ENCODE measurements at places on chromosomes 5 and 9.

DNA sequence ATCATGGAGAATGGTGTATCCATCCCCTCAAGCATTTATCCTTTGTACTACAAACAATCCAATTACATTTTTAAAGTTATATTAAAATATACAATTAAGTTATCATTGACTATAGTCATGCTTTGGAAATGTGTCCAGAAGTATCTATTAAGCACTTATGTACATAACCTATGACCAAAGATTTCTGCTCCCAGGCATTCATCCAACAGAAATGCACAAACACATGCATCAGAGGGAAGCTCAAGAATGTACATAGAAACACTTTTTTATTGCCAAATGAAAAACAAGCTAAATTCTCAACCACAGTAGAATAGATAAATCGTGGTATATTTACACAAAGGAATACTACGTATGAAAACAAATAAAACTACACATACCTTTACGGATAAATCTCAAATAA, 700.5 kb upstream of the ZNF608 start:
- no peak for DNase-seq

GRCh38 chr5:149616727-149617285, 35.5 kb downstream of the ARHGEF37 start:
- no peak for DNase-seq

GRCh38 chr5:181198106-181198685, 6.8 kb downstream of the TRIM7 start:
- DNase-seq = no peak

DNA sequence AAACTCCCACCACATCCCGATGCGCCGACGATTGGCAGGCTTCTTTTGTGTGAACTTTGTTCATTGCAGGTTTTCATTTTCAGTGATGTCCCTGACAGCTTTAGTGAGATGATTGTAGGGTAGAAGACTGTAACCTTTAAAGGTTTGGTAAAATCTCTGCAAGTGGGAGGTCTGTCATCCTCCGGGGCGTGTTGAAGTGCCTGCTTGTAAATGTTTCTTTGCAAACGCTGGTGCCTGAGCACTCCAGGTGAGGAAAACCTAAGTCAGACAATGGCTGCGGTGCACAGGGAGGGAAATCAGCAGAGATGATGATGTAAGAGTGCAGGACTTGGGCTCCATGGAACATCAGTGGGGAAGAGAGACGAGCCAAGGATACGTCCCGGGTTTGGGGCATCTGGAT, 228.1 kb downstream of the DRD1 start:
- DNase-seq = no peak

GRCh38 chr9:4397917-4398316, 92.4 kb upstream of the SLC1A1 start:
- no peak for DNase-seq

- no peak for DNase-seq
These were observed 28.4 kb downstream of the TENT2 start for GRCh38 chr5:79640571-79641055.

DNA sequence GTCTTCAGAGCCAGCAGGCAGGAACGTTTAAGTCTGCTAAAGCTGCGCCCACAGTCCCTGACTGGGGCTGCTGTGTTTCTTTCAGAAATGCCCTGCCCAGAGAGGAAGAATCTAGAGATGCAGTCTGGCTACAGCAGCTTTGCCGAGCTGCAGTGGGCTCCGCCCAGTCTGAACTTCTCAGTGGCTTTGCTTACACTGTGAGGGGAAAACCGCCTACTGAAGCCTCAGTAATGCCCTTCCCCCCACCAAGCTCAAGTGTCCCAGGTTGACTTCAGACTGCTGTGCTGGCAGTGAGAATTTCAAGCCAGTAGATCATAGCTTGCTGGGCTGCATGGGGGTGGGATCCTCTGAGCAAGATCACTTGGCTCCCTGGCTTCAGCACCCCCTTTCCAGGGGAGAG, 78.4 kb downstream of the SREK1 start:
- DNase-seq = no peak

- DNase-seq = no peak
These were observed 6.1 kb upstream of the NRG2 start for GRCh38 chr5:140049205-140049604.

- DNase-seq = no peak
These were observed at the start of gene FGF18 for GRCh38 chr5:171418982-171419687. TSS of gene FGF18 (plus strand) at chr5:171419647. CDS start at chr5:171420200, 553 bp downstream.

DNA sequence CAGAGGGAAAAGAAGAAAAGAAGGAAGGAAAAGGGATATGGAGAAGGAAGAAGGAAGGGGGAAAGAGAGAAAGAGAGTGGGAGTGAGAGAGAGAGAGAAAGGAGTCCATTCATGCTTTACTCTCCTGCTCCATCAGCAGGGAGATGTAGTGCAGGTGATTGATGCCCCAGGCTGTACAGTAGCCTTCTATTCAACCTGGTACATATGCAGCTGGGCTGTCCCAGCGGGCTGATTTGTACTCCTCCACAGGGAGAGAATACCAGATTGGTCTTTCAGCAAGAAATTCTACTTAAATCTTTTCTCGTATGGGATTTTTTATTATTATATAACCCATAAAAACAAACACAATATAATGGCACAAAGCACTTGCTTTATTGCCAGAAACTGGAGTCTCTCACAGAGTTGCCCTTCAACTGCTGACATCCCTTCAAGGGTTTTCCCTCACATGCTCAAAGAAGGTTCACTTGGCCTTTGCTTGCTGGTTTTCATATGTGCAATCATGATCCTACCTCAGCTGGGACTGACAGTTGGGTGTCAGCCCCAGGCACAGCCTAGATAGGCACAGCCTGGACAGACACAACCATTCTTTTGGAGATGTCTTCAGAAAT, 380.1 kb upstream of the RIOK2 start:
- no peak for DNase-seq

DNA sequence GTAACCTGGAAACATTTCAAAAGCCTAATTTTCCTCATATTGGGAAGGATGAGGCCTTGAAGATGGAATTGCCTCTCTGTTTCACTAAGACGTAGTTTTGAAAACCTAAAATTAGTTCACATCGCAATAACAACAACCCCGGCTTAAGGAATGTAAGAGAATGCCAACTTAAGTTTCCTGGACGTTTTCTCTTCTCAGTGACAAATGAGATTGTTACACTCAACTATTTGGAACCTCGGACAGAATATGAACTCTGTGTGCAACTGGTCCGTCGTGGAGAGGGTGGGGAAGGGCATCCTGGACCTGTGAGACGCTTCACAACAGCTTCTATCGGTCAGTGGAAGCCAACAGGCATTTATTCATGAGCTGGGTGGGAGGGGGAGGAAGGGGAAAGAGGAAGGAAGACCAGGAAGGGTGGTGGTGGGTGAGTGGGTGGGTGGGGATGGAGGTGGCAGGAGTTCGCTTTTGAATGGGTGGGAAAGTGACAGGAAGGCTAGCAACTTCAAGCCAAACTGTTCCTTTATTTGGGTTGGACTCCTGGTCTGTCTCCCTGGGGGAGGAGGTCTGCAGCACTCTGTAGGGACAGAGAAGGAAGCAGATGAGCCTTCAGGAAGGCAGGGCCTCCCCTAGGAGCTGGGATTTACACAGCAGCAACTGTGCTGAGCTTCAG, 83.4 kb downstream of the TEK start:
- no peak for DNase-seq

DNA sequence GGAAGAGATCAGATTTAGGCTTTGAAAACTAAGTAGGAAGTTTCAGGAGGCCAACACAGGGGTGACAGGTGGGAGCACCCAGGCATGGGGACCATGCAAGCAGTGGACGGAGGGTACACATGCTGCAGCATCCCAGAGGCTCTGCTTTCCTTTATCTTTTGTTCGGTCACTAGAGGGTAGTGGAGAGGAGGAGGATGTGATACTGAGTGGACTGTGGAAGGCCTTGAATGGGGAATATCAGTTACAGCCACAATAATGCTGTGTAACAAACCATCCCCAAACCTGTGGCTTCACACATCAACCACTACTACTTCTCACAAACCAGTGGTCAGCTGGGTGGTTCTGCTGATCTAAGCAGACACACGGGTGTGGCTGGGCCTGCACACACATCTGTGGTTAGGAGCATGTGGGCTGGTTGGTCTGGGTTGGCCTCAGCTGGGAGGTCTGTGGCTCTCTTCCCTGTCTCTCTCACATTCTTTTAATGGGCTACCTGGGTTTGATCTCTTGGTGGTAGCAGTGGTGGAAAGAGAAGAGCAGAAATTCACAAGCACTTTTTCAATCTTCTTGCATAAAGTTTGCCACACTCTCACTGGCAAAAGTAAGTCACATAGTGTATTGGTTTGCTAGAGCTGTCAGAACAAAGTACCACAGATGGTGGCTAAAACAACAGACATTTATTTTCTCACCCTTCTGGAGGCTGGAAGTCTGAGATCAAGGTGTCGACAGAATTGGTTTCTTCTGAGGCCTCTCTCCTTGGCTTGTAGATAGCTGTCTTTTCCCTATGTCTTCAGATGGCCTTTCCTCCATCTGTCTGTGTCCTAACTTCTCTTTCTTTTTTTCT, 238.7 kb downstream of the AGTPBP1 start:
- DNase-seq = no peak

- DNase-seq = no peak
These were observed 131.6 kb downstream of the TLR4 start for GRCh38 chr9:117835798-117836197.

- no peak for DNase-seq
These were observed 249.0 kb upstream of the CHD1 start for GRCh38 chr5:99177796-99178195.

DNA sequence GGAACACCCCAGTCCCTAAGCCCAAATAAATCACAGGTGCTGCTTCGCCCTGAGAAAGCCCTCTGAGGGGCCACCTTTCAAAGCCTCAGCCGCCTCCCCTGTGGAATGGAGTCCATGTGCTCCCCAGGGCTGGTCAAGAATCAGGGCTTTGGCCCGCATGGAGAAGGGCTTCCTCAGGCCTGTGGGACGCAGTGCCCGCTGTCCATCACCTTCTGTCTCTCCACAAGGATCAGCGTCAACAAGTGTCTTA, 16.6 kb downstream of the HNRNPH1 start:
- no peak for DNase-seq

DNA sequence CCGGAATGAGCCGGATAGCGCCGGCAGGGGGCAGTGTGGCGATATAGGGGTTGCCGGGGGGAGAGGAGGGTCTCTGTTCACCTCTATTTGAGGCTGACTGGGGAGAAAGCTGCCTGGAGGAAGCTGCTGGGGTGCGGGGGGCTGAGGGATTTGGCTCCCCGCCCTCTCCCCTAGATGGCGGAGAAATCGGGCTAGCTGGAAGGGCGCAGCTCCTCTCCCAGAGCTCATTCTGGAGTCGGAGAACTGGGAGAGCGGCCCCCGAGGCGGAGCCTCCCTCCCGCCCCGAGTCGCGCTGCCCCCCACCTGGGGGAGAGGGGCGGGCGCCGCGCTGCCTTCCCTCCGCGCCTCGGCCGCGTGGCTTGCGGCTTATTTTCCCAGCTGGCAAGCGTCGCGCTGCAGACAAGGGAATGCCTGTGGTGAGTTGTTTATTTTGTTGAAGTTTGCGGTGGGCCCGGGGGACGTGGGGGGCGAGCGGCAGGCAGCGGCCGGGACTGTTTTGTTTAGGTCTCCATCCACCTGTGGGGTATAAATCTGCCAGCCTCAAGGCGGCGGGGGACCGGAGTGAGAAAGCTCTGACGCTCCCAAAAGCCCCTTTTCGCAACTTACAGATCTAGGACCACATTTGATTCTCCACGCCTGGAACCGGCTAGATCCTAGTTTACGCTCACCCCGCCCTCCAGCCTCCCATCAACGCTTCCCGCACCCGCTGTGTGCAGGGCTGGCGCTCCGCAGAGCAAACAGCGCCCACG, 4.1 kb upstream of the RGMB start:
- DNase-seq = no peak

GRCh38 chr9:137772281-137772873, 105.2 kb upstream of the CACNA1B start:
- DNase-seq = no peak

- no peak for DNase-seq
These were observed 34.7 kb downstream of the GLT6D1 start for GRCh38 chr9:135604437-135605237.

- DNase-seq = no peak
These were observed 15.4 kb downstream of the CDC42SE2 start for GRCh38 chr5:131279204-131279603.

DNA sequence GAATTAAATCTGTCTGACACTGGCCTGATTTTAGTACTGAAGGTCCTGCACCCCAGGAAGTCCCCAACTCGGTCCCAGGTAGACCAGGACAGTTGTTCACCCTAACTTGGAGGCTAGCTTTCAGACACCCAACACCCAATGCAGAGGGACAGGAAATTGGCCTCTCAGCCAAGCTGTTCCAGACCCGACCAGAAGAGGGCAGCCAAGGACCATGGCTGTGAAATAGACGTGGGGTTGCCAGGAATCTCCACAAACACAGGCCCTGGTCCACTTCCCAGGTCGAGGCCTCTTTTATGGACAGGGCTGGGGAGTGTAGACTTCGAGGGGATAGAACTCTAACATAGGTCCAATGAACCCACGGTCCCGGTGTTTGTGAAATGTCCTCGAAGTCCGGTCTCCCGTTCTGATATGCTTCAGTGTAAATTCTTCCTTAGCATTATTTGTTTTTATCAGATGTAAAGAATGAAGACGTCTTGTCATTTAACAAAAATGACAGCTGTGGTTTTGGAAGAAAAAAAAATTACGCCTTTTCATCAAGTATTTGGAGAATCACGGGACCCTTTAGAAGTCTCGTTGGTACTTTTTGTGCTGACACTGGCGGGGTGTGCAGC, 260.3 kb upstream of the ADAMTS16 start:
- peak; percentile 12 for DNase-seq

GRCh38 chr9:122498883-122499288, 11.7 kb upstream of the OR1J2 start:
- no peak for DNase-seq

DNA sequence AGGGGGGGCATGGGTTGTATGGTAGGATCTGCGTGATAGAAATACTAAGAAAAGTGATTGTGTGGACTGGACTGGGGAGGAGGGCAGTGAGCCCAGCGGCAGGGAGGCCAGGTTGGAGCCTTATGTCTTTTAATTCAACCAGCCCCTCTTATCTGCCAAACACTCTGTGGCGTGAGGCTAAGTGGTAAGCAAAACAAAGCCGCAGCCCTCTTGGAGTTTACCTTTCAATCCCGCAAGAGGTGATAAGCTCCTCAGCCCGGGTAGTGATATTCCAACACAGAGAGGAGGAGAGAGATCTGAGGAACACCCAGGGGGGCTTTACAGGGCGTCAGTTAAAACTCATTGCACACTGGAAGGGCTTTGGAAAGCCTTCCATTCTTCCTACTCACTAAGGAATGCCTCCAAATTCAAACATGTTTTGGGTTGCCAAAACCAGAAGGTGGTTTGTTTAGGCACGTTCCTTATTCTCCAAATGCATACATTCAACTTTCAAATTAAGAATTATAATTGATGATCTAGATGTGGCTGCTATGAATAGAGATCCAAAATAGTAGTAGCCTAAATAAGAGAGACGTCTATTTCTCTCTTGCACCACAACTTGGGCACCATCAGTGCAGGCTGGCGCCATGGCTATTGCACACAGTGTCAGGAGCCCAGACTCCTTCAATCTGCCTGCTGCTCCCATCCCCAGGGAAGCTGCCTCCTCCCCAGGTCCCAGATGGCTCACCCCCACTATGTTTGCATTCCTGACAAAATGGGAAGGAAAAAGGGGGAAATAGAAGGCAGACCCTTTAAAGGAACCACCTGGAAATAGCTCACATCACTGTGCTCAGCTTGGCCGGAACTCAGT, 75.1 kb upstream of the FSTL4 start:
- DNase-seq = no peak
